ENCODE measurements at places on chromosomes 12 and 14.

DNA sequence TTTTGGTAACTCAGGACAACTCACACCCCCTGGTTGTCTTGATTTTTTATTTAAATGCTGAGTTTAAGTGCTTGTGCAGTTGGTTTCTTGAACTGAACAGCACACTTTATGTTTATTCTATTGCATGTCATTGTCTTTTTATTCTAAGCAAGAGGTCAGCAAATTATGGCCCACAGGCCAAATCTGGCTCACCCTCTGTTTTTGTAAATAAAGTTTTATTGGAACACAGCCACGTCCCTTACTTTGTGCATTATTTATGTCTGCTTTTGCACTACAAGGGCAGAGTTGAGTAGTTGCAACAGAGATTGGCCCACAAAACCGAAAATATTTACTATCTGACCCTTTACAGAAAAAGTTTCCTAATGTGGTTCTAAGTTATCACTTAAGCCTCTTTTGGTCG, 52.3 kb downstream of the SUDS3 start:
- H3K4me3 ChIP-seq: no peak overlapping the region
- no peak for DNase-seq
- no peaks in the 10 kb centered on the region for H3K27me3 ChIP-seq
- H3K27ac ChIP-seq: no peak overlapping the region

- H3K4me1 ChIP-seq: no peaks in the 10 kb centered on the region
- no peak for DNase-seq
- H3K4me3 ChIP-seq: no peak overlapping the region
- H3K27ac ChIP-seq: no peak overlapping the region
- no peaks in the 10 kb centered on the region for H3K36me3 ChIP-seq
- H3K27me3 ChIP-seq: peaks cover 2% of the 10 kb centered on the region
Measured at GRCh38 chr12:104426926-104427546, 29.7 kb upstream of the CHST11 start.

- no peak overlapping the region for H3K27ac ChIP-seq
- H3K36me3 ChIP-seq: no peaks in the 10 kb centered on the region
- no peaks in the 10 kb centered on the region for H3K27me3 ChIP-seq
- H3K4me3 ChIP-seq: peak overlapping the region; percentile 94
- peaks cover 22% of the 10 kb centered on the region for H3K4me1 ChIP-seq
Measured at GRCh38 chr14:92747701-92748258, 647 bp downstream of the LGMN start.

DNA sequence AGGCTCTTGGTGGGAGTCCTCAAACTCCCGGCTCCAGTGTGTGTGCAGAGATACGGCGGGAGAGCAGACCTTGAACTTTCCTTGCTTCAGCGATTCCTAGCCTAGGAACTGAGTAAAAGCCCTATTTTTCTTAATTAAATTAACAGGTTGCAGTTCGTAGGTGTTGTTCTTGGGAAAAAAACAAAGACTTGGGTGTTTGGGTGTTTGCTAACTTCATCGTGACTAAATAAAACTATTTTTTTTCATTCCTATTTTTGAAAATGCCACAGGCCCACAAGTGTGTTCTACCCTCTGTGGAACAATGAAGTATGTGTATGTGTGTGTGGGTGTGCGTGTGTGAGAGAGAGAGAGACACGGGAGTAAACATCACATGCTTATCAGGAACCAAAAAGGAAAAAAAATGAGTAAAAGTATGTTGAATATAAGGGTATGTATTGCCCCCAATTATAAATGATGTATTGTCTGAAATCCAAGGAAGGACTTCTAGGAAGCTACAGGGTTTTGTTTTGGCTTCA, 651 bp downstream of the TMEM117 start:
- H3K27ac ChIP-seq: peak overlapping the region; percentile 5
- H3K36me3 ChIP-seq: no peaks in the 10 kb centered on the region
- peaks cover 3% of the 10 kb centered on the region for H3K27me3 ChIP-seq
- DNase-seq: no peak
- H3K4me1 ChIP-seq: peaks cover 16% of the 10 kb centered on the region

- DNase-seq: peak; percentile 80
- no peak overlapping the region for H3K27ac ChIP-seq
- no peak overlapping the region for H3K4me3 ChIP-seq
Measured at GRCh38 chr12:103548622-103549601, 38.2 kb upstream of the STAB2 start.

DNA sequence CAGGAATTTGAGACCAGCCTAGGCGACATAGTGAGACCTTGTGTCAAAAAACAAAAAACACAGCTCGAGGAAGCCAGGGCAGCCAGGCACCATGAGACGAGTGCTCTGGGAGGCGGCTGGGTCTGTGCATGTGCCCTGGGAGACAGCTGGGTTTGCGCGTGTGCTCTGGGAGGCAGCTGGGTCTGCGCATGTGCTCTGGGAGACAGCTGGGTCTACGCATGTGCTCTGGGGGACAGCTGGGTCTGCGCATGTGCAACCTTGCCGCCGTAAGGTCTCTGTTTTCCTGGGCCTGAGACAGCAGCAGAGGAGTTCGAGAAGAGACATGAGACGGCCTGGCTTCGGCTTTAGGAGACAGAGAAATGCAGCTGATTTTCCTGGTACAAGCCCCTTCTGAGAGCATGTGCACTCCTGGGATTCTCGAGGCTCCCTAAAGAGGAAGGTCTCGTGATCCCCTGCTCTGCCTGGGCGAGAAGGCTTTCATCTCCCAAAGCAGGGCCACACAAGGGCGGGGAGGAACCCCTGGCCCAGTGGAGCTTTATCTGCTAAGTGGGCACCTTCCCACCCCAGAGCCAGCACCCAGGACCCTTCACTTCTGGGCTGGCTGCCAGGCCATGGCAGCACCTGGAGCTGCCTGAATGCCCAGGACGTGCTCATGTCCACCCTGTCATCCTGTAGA, 3.5 kb upstream of the BDKRB1 start:
- no peaks in the 10 kb centered on the region for H3K4me1 ChIP-seq
- no peak overlapping the region for H3K4me3 ChIP-seq
- no peak for DNase-seq
- H3K27ac ChIP-seq: no peak overlapping the region
- peaks cover 23% of the 10 kb centered on the region for H3K27me3 ChIP-seq
- H3K36me3 ChIP-seq: no peaks in the 10 kb centered on the region

DNA sequence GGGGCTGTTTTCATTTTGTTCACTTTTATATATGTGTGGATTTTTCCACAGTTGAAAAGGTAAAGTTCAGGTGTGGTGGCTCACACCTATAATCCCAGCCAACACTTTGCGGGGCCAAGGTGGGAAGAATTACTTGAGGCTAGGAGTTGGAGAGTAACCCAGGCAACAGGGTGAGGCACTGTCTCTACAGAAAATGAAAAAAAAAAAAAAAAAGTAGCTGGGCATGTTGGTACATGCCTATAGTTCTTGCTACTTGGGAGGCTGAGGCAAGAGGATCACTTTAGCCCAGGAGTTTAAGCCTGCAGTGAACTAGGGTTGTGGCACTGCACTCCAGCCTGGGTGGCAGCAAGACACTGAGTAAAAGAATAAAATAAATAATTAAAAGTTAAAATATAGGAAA, 326.5 kb downstream of the NAV3 start:
- no peaks in the 10 kb centered on the region for H3K27me3 ChIP-seq
- H3K4me3 ChIP-seq: no peak overlapping the region
- no peak for DNase-seq
- H3K27ac ChIP-seq: no peak overlapping the region

DNA sequence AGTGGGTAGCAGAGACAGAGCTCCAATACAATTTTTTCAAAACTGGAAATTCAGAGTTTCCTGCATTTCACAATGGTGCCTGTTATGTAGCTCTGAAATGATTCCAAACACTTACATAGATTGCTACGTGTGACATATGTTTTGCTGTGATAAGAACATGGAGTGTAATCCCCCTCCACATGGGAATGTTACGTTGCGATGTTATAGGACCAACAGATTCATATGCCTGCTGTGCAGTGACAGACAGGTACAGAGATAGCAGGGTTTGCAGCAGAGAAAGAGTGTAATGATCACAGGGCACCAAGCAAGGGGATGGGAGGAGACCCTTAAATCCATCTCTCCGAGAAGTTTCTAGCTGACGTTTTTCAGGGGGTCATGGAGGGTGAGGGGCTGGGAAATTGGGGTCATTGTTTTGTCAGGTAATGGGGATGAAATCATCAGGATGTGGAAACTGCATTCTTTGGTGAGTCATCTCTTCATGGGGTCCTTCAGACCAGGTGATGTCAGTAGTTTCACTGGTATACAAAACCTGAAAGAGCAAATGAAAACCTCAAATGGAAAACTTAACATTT, 76.6 kb upstream of the OSBPL8 start:
- no peak for DNase-seq
- H3K27me3 ChIP-seq: no peaks in the 10 kb centered on the region
- H3K4me3 ChIP-seq: no peak overlapping the region
- peak overlapping the region; percentile 10 for H3K27ac ChIP-seq
- peaks cover 25% of the 10 kb centered on the region for H3K4me1 ChIP-seq

GRCh38 chr12:88658009-88658408, 77.7 kb upstream of the KITLG start:
- no peaks in the 10 kb centered on the region for H3K4me1 ChIP-seq
- no peak for DNase-seq
- no peak overlapping the region for H3K4me3 ChIP-seq
- H3K27ac ChIP-seq: no peak overlapping the region

- no peak overlapping the region for H3K4me3 ChIP-seq
- peak; percentile 72 for DNase-seq
- H3K4me1 ChIP-seq: no peaks in the 10 kb centered on the region
- no peak overlapping the region for H3K27ac ChIP-seq
Measured at GRCh38 chr14:36524874-36525745, 5.1 kb upstream of the NKX2-1 start.

DNA sequence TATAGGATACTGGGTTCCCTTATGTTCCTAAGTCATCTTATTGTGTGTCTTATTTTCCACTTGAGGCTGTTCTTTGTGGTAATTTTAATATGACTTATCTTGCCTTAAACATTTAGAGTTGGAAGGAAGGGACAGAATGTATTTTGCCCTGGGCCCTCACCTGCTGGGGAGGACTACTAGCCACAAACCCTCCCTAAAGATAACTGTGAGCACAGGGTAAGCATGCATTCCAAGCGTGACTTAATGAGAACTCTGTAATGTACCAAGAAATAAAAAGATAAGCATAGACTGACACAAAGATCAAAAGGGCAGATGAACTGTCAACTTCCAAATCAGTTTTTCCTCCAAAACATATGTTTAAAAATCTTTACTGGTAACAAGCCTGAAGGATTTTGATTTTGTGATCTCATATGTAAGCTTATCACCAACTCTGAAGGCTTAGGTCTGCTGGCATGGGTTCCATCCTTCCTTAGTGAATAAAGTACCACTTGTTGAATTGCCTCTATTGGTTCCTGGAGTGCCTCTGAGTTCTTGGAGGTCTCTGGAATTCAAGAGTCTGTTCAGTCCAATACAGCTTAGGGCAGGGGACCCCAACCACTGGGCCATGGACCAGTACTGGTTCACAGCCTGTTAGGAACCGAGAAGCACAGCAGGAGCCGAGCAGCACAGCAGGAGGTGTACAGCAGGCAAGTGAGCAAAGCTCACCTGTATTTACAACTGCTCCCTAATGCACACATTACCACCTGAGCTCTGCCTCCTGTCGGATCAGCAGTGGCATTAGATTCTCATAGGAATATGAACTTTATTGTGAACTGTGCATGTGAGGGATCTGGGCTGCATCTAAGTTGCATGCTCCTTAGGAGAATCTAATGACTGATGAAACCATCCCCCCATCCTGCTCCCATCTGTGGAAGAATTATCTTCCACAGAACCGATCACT, 29.8 kb upstream of the NFYB start:
- H3K27ac ChIP-seq: no peak overlapping the region
- DNase-seq: no peak
- no peaks in the 10 kb centered on the region for H3K27me3 ChIP-seq
- no peaks in the 10 kb centered on the region for H3K36me3 ChIP-seq
- peaks cover 5% of the 10 kb centered on the region for H3K4me1 ChIP-seq

DNA sequence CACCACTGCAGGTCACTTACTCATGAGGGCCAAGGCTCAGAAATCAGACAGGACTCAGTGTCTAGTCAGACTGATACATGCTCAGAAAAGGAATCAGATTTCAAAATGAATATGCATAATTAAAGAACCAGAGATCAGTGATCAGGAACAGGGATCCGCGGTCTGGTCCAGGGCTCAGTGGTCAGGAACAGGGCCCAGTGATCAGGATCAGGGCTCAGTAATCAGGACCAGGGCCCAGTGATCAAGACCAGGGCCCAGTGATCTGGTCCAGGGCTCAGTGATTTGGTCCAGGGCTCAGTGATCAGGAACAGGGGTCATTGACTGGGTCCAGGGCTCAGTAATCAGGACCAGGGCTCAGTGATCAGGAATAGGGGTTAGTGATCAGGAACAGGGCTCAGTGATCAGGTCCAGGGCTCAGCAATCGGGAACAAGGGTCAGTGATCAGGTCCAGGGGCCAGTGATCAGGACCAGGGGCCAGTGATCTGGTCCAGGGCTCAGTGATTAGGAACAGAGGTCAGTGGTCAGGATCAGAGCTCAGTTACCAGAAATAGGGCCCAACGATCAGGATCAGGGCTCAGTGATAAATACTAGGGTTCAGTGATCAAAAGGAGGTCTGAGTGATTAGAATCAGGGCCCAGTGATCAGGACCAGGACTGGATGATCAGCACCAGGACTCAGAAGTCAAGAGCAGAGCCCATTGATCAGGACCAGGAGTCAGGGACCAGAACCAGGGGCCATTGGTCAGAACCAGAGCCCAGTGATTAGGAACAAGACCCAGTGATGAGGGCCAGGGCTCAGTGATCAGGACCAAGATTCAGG, 175.3 kb downstream of the TMEM121 start:
- no peak overlapping the region for H3K4me3 ChIP-seq
- no peaks in the 10 kb centered on the region for H3K4me1 ChIP-seq
- no peak overlapping the region for H3K27ac ChIP-seq
- peaks cover 19% of the 10 kb centered on the region for H3K36me3 ChIP-seq
- H3K27me3 ChIP-seq: no peaks in the 10 kb centered on the region
- DNase-seq: no peak

- H3K36me3 ChIP-seq: no peaks in the 10 kb centered on the region
- H3K27ac ChIP-seq: no peak overlapping the region
- no peak for DNase-seq
- H3K4me3 ChIP-seq: peak overlapping the region; percentile 85
- H3K27me3 ChIP-seq: peaks cover 44% of the 10 kb centered on the region
Measured at GRCh38 chr14:21023174-21023573, 1.7 kb downstream of the NDRG2 start.

Data from neural crest cell (in vitro differentiated cells).